H1 (cell line): ENCODE measurements at places on chromosomes 3 and 15. TPM values are rescaled to one million over a fixed set of nuclear protein-coding genes. Genes with fewer than 3 reads are reported as not detected.

DNA sequence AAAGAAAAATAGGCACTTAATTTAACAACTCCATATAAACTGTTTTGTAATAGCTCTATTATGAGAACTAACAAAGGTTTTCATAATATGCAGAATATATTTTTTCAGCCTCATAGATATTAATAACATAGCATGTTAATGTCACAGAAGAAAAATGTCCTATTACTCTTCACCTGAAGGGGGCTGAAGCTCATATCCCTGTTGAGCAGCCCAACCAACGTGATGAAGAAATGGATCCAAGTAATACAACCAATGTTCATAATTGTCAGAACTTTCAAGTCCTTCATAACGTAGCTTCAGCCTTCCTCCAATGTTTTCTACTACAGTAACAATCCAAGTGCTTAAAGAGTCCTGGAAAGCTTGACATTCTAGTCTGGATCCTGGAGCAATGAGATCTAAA, 34.5 kb upstream of the STIMATE start:
- H3K4me1 ChIP-seq = no peaks in the 10 kb centered on the region
- H3K27ac ChIP-seq = no peak overlapping the region
- H3K4me3 ChIP-seq = no peak overlapping the region
- no peaks in the 10 kb centered on the region for H3K27me3 ChIP-seq

- no peak overlapping the region for H3K27ac ChIP-seq
- no peak overlapping the region for H3K4me3 ChIP-seq
- peaks cover 10% of the 10 kb centered on the region for H3K4me1 ChIP-seq
- no peaks in the 10 kb centered on the region for H3K36me3 ChIP-seq
- no peaks in the 10 kb centered on the region for H3K27me3 ChIP-seq
Observed at GRCh38 chr15:80832686-80833085, 53.5 kb downstream of the CEMIP start.

Gene BCL2A1
- polyA plus RNA-seq = not detected in 2 replicates

Gene RLBP1
- polyA plus RNA-seq = 0.05 TPM in 2 replicates

GRCh38 chr3:69425249-69425648, 39.4 kb upstream of the FRMD4B start:
- H3K4me3 ChIP-seq = no peak overlapping the region
- H3K4me1 ChIP-seq = no peaks in the 10 kb centered on the region
- H3K27me3 ChIP-seq = no peaks in the 10 kb centered on the region
- DNase-seq = no peak
- no peaks in the 10 kb centered on the region for H3K36me3 ChIP-seq

GRCh38 chr3:45054196-45054857, 28.2 kb downstream of the CLEC3B start:
- no peak overlapping the region for H3K27ac ChIP-seq
- no peak overlapping the region for H3K4me3 ChIP-seq
- H3K27me3 ChIP-seq = peaks cover 33% of the 10 kb centered on the region
- DNase-seq = no peak
- no peaks in the 10 kb centered on the region for H3K36me3 ChIP-seq

DNA sequence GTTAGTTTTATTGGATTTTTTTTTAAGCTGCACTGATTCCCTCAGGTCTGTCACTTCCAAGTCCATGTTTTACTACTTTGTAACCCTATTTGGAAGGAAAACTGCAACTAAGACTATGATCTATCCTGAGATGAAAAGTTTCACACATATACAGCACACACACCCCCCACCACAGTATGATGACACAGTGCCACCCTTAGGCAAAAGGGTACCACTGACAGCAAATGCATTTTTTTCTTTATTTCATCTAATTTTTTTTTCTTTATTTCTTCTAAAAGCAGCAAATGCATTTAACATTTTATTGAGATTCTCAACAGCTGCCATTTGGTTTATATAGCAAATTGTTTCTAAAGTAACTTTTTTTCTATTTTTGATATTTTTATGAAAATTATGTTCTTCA, 21.2 kb downstream of the NGRN start:
- H3K4me3 ChIP-seq = no peak overlapping the region
- no peak overlapping the region for H3K27ac ChIP-seq
- H3K36me3 ChIP-seq = no peaks in the 10 kb centered on the region
- no peak for DNase-seq

Gene PRICKLE2
- 2.9 and 3.7 TPM in 2 replicates for polyA plus RNA-seq

- H3K27me3 ChIP-seq = peaks cover 67% of the 10 kb centered on the region
- H3K4me1 ChIP-seq = peaks cover 11% of the 10 kb centered on the region
- no peaks in the 10 kb centered on the region for H3K36me3 ChIP-seq
- no peak overlapping the region for H3K27ac ChIP-seq
- DNase-seq = no peak
- H3K4me3 ChIP-seq = no peak overlapping the region
Observed at GRCh38 chr15:40286061-40286532, 3.2 kb upstream of the ANKRD63 start.

Gene XYLB
- 1.7 and 2.8 TPM in 2 replicates for polyA plus RNA-seq

DNA sequence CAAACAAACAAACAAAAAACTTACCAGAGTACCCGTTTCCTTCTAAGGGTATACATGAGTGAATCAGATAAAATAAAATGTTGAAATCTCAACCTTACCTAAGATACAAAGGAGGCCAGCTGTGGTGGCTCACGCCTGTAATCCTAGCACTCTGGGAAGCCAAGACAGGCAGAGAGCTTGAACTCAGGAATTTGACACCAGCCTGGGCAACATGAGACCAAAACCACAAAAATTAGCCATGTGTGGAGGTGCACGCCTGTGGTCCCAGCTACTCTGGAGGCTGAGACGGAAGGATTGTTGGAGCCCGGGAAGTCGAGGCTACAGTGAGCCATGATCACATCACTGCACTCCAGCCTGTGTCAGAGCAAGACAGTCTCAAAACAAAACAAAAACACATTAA, 11.0 kb upstream of the FAM219B start:
- no peak overlapping the region for H3K4me3 ChIP-seq
- DNase-seq = no peak
- no peaks in the 10 kb centered on the region for H3K4me1 ChIP-seq
- no peak overlapping the region for H3K27ac ChIP-seq

Gene KLHL40
- 0.02 TPM in 1 of 2 replicates, not detected in the other for polyA plus RNA-seq

GRCh38 chr15:37246065-37246464, 145.7 kb upstream of the MEIS2 start:
- H3K4me3 ChIP-seq = no peak overlapping the region
- no peaks in the 10 kb centered on the region for H3K27me3 ChIP-seq
- DNase-seq = no peak
- H3K36me3 ChIP-seq = no peaks in the 10 kb centered on the region
- no peak overlapping the region for H3K27ac ChIP-seq
- no peaks in the 10 kb centered on the region for H3K4me1 ChIP-seq

DNA sequence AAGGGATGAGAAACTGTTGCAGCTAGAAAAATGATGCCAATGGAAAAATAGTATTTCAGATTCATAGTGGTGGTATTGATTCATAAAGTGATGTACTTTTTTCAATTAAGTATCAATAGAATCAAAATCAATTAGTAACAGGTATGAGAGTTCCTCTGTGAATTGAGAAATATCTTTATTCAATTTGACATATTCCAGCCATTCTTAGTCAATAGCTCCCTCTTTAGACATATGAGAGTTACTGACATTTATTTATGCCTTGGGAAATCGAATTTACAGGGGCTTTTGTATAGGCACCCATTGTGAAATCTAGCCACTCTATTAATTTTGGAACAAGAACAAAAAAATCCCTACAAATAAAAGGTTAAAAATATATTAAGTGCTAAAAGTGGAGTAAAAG, 386.9 kb upstream of the CNTN3 start:
- no peak overlapping the region for H3K27ac ChIP-seq
- no peaks in the 10 kb centered on the region for H3K4me1 ChIP-seq
- H3K36me3 ChIP-seq = no peaks in the 10 kb centered on the region
- no peak overlapping the region for H3K4me3 ChIP-seq
- H3K27me3 ChIP-seq = no peaks in the 10 kb centered on the region

GRCh38 chr3:57011022-57011421, 49.4 kb upstream of the SPATA12 start:
- peaks cover 11% of the 10 kb centered on the region for H3K4me1 ChIP-seq
- no peaks in the 10 kb centered on the region for H3K36me3 ChIP-seq
- no peak overlapping the region for H3K27ac ChIP-seq
- no peaks in the 10 kb centered on the region for H3K27me3 ChIP-seq
- no peak overlapping the region for H3K4me3 ChIP-seq

Gene OR5H6
- 0.06 TPM in 1 of 2 replicates, not detected in the other for polyA plus RNA-seq

Gene LRRC2
- polyA plus RNA-seq = 1.2 and 1.4 TPM in 2 replicates

- H3K36me3 ChIP-seq = no peaks in the 10 kb centered on the region
- no peak overlapping the region for H3K4me3 ChIP-seq
- no peak for DNase-seq
- H3K4me1 ChIP-seq = no peaks in the 10 kb centered on the region
Observed at GRCh38 chr15:67660874-67661606, 118.5 kb downstream of the MAP2K5 start.

Gene DLEC1
- polyA plus RNA-seq = 0.26 and 0.36 TPM in 2 replicates

GRCh38 chr3:38232701-38233100, 32.9 kb upstream of the SLC22A13 start:
- H3K4me3 ChIP-seq = no peak overlapping the region
- no peaks in the 10 kb centered on the region for H3K4me1 ChIP-seq
- peaks cover 4% of the 10 kb centered on the region; the same call in 1 of the 2 replicates for H3K36me3 ChIP-seq
- no peaks in the 10 kb centered on the region for H3K27me3 ChIP-seq
- DNase-seq = no peak
- no peak overlapping the region for H3K27ac ChIP-seq

DNA sequence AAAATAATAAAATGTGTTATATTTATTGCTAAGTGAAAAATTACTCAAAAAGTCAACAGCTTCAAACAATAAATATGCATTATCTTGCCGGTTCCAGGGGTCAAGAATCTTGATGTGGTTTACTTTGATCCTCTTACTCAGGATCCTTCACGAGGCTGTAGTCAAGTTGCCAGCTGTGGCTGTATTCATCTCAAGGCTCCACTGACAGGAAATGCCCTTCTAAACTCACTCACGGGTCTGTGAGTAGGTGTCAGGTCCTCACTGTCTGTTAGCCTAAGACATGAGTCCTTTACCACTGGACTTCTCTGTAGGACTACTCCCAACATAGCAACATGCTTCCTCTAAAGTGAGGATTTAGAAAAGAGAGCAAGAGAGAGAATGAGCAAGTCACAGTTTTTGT, 983.0 kb downstream of the SI start:
- no peak overlapping the region for H3K4me3 ChIP-seq
- no peaks in the 10 kb centered on the region for H3K4me1 ChIP-seq
- H3K27me3 ChIP-seq = no peaks in the 10 kb centered on the region
- H3K27ac ChIP-seq = no peak overlapping the region

Gene CACNA2D2
- polyA plus RNA-seq = 24.9 and 25.0 TPM in 2 replicates

GRCh38 chr15:89542369-89542768, 32.9 kb upstream of the TICRR start:
- no peaks in the 10 kb centered on the region for H3K4me1 ChIP-seq
- H3K27me3 ChIP-seq = no peaks in the 10 kb centered on the region
- DNase-seq = no peak
- H3K27ac ChIP-seq = no peak overlapping the region
- no peak overlapping the region for H3K4me3 ChIP-seq
- H3K36me3 ChIP-seq = no peaks in the 10 kb centered on the region

- no peaks in the 10 kb centered on the region for H3K36me3 ChIP-seq
- H3K27ac ChIP-seq = no peak overlapping the region
- DNase-seq = no peak
- H3K27me3 ChIP-seq = no peaks in the 10 kb centered on the region
- H3K4me1 ChIP-seq = peaks cover 8% of the 10 kb centered on the region
- no peak overlapping the region for H3K4me3 ChIP-seq
Observed at GRCh38 chr15:78243491-78243941, 9.2 kb upstream of the ACSBG1 start.

Gene SATB1
- 13.2 and 18.8 TPM in 2 replicates for polyA plus RNA-seq

GRCh38 chr3:72378287-72378686, 470.0 kb downstream of the SHQ1 start:
- no peaks in the 10 kb centered on the region for H3K27me3 ChIP-seq
- H3K36me3 ChIP-seq = peaks cover 14% of the 10 kb centered on the region
- peaks cover 3% of the 10 kb centered on the region for H3K4me1 ChIP-seq
- no peak overlapping the region for H3K27ac ChIP-seq
- H3K4me3 ChIP-seq = no peak overlapping the region

- DNase-seq = no peak
- no peak overlapping the region for H3K4me3 ChIP-seq
- H3K27me3 ChIP-seq = no peaks in the 10 kb centered on the region
- no peaks in the 10 kb centered on the region for H3K4me1 ChIP-seq
Observed at GRCh38 chr3:60651799-60652198, 599.5 kb downstream of the FHIT start.
